ENCODE measurements at places on chromosomes 7 and 10.

DNA sequence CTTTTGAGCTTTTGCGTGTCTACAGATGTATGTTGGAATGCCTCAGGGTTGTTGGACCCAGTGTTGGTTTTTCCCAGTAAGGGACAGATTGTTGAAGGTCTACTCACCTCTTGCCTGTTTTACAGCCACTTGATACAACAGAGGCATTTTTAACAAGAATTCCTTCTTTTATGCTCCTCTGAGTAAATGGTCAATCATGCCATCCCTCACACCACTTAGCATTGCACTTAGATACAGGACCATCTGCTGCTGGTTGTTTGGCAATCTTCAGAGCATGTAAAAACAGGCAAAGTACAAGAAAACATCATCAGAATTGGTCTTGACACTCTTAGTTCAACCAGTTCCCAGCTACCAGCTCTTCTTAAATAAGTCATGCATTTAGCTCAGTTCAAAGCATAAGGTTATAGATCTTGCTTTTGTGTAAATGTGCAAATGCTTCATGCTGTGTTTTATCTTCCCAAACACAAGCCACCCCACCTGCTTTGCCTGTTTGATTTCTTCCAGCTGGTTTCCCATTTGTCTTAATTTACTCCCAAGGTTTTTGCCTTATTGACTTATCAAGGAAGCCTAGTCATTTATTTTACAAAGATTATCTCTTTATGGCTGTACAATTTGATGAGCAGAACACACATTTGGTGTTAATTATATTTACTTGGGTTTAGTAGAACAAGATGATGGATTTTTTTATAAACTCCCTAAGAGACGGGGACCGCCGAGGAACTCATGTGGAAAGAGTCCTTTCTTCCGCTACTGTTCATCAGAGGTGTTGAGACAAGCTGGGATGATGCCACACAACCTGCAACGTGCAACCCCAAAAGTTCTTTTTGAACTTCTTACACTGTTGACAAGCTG, 136.6 kb downstream of the AHR start:
- DNase-seq, result no peak

- DNase-seq, result no peak
Measured at GRCh38 chr10:1309617-1310270, 253.6 kb downstream of the WDR37 start.

GRCh38 chr10:127410030-127410429, 139.1 kb upstream of the NPS start:
- no peak for DNase-seq

DNA sequence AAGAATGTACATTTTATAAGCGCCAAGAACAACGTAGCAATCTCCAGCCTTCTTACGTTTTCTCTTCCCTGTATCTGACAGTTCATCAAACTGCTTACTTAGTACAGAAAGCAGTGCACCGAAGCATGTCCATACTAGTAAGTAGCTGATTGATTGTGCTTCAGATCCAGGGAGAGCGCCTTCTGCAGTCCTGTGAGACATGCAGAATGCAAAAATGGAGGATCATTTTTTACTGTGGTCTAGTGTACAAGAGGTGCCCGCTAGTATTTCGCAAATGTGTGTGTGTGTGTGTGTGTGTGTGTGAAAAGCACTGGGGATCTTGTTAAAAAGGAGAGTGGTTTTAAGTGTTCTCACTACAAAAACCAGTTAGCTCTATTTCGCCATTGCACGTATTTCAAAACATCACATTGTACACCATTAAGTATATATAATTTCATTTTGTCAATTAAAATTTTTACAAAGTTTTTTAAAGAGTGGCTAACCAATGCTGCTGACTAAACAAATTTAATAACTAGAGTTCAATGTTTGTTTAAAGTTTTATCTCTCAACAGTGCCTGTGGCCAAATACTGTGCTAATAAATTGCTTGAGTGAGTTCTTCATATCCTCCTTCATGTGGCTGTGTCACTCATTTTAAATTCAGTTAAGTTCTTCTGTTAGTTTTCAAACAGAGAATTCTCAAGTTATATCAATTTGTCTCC, 99.6 kb downstream of the ZMYND11 start:
- DNase-seq, result no peak

DNA sequence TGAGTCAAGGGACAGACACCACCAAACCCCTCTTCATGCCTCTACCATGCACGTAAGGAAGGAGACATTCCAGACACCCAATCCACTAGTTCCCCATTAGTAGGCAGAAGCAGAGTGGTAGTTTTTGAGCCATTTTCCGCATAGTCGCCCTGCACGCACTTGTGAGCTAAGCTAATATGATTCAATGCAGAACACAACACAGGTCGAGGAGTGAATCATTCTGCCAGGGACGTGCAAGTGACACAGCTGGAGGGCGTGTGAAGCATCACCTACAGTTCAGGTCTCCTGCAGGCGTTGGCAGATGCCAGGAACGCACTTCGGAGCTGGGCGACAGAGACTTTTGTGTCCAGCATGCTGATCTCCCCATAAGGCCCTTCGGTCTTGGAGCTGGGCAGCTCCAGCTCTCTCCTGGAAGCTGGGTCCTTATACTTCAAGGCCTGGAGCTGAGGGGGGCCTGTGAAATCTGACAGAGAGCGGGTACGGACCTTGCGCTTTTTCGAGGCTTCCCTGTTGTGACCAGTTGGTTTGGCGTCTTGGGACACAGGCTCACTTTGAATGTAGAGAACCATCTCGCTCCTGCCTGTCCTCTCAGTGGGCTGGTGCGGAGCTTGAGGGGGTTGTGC, 102.4 kb downstream of the SVIL start:
- no peak for DNase-seq

- DNase-seq, result no peak
Measured at GRCh38 chr10:49278497-49278981, 20.4 kb upstream of the C10orf71 start.

DNA sequence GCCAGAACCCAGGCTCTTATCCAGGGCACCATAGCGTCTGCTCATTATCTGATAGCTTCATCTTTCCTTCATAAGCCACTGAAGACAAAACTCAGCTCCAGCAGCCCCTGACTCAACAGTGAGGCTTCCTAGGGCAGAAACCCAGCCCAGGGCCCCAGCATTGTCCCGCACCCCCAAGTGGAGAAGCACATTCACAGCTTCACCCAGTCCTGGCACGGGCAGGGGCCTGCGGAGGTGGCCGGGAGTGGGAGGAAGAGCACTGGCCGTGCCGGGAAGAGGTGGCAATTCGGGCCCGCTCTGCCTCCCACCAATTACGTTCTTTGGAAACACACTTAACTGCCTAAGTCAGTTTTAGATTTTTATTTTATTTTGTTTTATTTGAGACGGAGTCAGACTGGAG, 10.3 kb upstream of the CALML5 start:
- no peak for DNase-seq

DNA sequence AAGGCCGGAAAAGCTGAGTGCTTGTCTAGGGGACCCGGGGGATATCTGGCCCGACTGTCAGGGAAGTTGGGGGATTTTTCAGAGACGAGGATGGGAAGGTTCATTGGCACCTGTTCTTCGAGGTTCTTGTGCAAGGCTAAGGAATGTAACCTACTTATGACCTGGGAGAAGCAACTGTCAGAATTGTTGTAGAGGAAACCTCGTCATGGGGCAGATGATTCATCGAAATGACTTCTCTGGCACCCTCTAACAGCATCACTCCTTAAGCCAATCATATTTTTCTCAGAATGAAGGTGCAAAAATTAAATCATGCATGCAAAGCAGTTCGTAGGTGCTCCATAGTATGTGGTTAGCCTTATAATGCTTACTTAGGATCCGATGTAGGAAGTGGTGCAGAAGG, 58.6 kb downstream of the PLXDC2 start:
- no peak for DNase-seq

- DNase-seq, result no peak
Measured at GRCh38 chr10:100146398-100146797, 39.4 kb downstream of the ERLIN1 start.

GRCh38 chr10:101283762-101284100, 54.5 kb upstream of the LBX1 start:
- no peak for DNase-seq

DNA sequence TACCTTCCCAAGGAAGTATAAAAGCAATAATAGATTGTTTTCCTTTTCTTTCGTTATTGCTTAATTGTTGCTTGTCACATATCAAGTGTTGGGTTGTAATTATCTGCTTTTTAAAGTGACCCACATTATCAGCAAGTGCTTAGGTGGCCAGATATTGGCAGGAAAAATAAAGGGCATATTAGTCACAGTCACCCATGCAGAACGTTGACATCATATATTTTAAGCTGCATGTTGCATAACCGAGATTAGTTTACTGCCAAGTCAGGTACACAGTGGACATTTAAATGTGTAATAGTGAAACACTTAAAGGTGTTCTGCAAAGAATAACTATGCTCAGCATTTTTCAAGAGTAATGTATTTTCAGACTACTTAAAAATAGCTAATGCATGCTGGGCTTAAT, 11.4 kb downstream of the NEBL start:
- DNase-seq, result no peak

GRCh38 chr7:55156919-55157763, 138.3 kb downstream of the EGFR start:
- DNase-seq, result no peak

DNA sequence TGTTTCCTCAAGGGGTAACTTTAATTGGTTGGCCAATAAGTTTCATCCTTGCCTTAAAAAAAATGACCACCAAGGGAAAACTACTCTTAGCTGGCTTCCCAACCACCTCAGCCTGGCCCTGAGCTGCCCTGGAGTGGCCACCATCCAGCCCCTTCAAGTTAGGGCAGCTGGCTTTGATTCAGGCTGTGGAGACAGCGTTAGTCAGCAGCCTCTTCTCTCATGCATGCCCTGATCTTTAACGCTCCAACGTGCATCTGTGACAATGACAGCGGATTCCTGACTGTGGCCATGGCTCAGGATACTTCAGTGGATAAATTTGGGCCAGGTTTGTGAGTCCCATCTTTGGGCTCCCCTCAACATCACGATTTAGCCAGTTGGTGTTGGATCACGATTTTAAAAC, 111.6 kb downstream of the RBM20 start:
- DNase-seq, result no peak

- no peak for DNase-seq
Measured at GRCh38 chr10:118754229-118754555, 578 bp downstream of the CACUL1 start.

GRCh38 chr10:11578802-11579255, 32.6 kb downstream of the USP6NL start:
- DNase-seq, result no peak

GRCh38 chr10:126903656-126904360, 1.4 kb upstream of the DOCK1 start:
- no peak for DNase-seq

- no peak for DNase-seq
Measured at GRCh38 chr10:82827901-82828300, 952.9 kb downstream of the NRG3 start.

GRCh38 chr10:98632456-98633150, 185.9 kb upstream of the HPS1 start:
- no peak for DNase-seq

GRCh38 chr7:116610210-116610609, 61.8 kb upstream of the MET start:
- DNase-seq, result no peak

DNA sequence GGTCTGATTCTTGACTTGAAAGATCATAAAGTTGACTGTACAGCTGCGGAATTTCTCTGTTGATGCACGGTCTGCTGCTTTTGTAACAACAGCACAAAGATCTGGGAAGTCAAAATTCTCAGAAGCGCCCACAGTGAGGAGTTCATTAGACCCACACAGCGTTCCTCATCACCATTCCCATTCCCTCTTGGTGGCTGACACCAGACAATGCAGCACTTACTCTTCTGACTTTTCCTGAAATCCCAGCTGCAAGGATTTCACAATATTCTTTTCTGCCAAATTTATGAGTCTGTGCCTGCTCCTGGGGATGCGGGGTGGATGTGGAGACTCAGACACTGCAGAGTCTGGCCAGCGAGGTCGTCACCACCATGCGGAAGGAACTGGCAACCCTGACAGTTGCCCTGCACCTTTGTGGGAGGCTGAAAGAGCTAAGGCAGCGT, 233.9 kb downstream of the FANK1 start:
- DNase-seq, result no peak

- no peak for DNase-seq
Measured at GRCh38 chr10:65786279-65786678, 1139.6 kb upstream of the LRRTM3 start.

DNA sequence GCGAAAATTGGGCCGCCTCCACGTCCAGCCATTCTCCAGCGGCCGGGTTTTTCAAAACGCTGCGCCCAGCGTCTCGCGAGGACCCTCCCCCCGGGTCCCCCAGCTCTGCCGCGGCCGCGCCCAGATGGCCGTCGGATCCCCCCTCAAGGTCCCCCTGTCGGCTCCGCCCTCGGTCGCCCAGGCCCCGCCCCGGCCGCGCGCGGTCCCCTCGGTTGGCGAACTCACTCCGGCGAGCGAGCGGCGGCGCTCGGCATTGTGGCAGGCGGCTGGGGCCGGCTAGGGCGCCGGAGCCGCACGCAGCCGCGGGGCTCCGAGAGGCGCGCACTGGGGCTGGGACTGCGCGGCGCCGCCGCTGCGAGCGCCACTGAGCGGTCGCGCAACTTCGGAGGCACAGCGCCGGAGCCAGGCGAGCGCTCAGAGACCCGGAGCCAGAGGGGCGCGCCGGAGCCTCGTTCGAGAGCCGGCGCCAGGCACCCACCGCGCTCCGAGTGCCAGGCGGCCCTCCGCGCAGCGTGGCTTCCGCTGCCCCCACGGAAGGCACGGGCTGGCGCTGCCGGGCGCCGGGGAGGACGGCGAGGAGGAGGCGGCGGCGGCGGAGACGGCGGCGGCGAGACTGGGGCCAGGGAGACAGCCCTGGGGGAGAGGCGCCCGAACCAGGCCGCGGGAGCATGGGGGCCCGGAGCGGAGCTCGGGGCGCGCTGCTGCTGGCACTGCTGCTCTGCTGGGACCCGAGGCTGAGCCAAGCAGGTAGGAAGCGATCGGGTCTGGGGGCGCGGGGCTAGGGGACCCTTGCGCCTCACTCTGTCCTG, at the start of gene UNC5B:
Gene UNC5B, plus strand, starts transcription at position 253 of the 809 bp plus-strand sequence. Its CDS starts 416 bp downstream, at position 669.
- no peak for DNase-seq

DNA sequence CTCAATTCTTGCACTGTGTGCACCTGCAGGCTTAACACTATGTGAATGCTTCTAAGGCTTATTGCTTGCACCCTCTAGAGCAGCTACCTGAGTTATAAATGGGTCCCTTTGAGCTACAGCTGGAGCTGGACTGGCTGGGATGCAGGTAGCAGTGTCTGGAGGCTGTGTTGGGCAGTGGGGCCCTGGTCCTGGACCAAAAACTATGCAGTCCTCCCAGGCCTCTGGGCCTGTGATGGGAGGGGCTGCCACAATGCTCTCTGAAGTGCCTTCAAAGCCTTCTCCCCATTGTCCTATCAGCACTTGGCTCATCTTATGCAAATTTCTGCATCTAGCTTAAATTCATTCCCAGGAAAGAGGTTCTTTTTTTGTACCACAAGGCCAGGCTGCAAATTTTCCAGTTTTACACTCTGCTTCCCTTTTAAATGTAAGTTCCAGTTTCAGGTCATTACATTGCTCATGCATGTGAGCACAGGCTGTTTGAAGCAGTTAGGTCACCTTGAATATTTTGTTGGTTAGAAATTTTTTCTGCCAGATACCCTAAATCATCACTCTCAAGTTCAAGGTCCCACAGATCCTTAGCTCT, 26.0 kb downstream of the KBTBD2 start:
- no peak for DNase-seq

Data from SIG-M5 (cell line).